ENCODE measurements at places on chromosomes 3 and 15.

- H3K27ac ChIP-seq, result no peak overlapping the region
- DNase-seq, result no peak
- peaks cover 9% of the 10 kb centered on the region for H3K4me1 ChIP-seq
Observed at GRCh38 chr3:55690726-55691125, 203.6 kb upstream of the WNT5A start.

GRCh38 chr3:171646357-171647133 lies 163.7 kb downstream of the PLD1 start:
- no peaks in the 10 kb centered on the region for H3K36me3 ChIP-seq
- peak; percentile 74 for DNase-seq
- no peak overlapping the region for H3K4me3 ChIP-seq
- H3K27me3 ChIP-seq, result no peaks in the 10 kb centered on the region

DNA sequence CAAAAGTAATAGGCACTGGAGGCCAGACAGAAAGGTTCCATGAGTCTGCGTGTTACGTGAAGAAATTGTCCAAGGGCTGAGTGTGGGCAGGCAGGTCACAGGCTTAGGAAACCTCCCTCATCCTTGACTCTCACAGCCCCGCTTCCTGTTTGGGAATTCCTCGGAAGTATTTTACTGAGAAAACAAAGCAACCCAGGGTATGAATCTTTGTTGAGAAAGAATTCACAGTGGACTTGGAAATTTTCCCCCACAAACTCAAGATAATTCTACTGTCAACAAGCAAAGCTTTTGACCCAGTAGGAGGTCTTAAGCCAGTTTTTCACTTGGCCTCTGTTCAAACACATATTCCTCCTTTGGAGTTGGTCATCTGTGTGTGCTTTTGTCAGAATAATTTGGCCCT lies 377.1 kb upstream of the TPM1 start:
- H3K36me3 ChIP-seq, result peaks cover 2% of the 10 kb centered on the region
- H3K4me3 ChIP-seq, result no peak overlapping the region
- no peak for DNase-seq
- peaks cover 4% of the 10 kb centered on the region for H3K4me1 ChIP-seq

GRCh38 chr3:52524258-52524751 lies 9.4 kb downstream of the NT5DC2 start:
- no peak overlapping the region for H3K4me3 ChIP-seq
- peaks cover 35% of the 10 kb centered on the region for H3K4me1 ChIP-seq
- DNase-seq, result no peak
- H3K27ac ChIP-seq, result no peak overlapping the region

DNA sequence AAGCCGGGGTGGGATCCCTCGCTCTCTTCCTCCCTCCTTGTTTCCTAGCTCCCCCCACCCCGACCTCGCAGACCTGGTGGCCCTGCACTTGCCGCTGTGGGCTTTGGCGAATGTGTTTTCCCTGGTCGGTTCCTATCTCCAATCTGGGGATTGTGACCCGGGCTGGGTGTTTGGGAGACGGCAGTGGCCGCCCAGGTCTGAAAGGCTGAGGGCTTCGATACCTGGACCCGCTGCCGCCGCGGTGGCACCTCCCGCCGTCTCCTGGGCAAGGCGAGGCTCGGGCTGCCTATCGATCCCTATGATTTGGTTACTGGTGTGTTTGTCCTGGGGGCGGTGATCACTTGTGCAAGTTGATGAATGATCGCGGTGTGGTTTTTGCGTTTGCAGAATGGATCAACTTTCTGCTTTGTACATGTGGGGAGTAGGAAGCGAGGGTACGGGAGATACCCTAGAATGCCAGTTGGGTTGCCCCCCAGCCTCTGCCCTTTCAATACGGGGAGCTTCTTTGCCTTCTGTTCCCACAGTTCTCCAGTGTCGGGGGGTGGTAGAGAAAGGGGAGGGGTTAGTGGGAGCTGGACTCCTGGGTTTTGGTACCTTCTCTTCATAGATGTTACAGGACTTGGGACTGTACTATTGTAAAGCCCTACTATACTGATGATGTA lies 3.0 kb downstream of the BBX start:
- peak overlapping the region; percentile 84 for H3K4me3 ChIP-seq
- H3K27me3 ChIP-seq, result no peaks in the 10 kb centered on the region
- H3K36me3 ChIP-seq, result peaks cover 2% of the 10 kb centered on the region
- no peak overlapping the region for H3K27ac ChIP-seq
- peak; percentile 39 for DNase-seq
- peaks cover 2% of the 10 kb centered on the region for H3K4me1 ChIP-seq
